CD4-positive, alpha-beta T cell treated with Interferon alpha-2 for 1 hour (primary cell): ENCODE measurements at places on chromosomes 2 and 18.

- DNase-seq = no peak
Measured at GRCh38 chr2:196266855-196267254, 95.5 kb upstream of the STK17B start.

GRCh38 chr18:51069885-51070284, 39.9 kb downstream of the SMAD4 start:
- no peak for DNase-seq

DNA sequence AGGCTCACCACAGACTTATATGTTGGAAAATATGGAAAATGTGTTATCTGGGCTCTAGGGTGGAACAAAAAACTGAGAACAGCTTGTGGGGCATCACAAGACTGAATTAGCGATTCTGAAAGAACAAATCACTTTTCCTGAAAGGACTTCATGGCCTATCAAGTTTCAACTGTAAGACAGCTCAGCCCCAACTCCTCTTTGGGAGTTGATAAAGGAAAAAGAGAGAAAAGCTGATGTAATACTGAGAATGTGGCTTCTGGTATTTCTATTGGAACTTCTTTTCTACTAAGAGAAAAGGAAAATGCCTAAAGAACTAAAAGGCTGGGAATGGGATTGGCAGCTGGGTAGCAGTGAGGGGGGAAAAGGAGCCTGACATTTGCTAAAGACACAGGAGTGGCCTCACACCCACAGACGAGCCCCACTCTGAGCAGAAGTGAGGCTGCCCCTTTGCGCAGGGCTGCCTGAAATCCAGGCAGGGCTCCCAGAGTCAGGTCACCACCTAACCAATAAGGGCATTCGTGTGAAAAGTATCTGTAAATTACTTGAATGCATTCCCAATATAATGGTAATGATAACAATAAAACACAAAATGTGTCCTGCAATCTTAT, 75.6 kb downstream of the LRP2 start:
- DNase-seq = no peak

DNA sequence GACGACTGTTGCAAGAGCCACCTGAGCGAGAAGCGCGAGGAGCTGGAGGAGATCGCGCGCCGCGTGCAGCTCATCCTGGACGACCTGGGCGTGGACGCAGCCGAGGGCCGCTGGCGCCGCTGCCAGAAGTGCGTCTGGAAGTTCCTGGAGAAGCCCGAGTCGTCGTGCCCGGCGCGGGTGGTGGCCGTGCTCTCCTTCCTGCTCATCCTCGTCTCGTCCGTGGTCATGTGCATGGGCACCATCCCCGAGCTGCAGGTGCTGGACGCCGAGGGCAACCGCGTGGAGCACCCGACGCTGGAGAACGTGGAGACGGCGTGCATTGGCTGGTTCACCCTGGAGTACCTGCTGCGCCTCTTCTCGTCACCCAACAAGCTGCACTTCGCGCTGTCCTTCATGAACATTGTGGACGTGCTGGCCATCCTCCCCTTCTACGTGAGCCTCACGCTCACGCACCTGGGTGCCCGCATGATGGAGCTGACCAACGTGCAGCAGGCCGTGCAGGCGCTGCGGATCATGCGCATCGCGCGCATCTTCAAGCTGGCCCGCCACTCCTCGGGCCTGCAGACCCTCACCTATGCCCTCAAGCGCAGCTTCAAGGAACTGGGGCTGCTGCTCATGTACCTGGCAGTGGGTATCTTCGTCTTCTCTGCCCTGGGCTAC, 1.2 kb downstream of the KCNF1 start:
- DNase-seq = no peak

- no peak for DNase-seq
Measured at GRCh38 chr2:20571644-20572215, 79.2 kb downstream of the HS1BP3 start.

DNA sequence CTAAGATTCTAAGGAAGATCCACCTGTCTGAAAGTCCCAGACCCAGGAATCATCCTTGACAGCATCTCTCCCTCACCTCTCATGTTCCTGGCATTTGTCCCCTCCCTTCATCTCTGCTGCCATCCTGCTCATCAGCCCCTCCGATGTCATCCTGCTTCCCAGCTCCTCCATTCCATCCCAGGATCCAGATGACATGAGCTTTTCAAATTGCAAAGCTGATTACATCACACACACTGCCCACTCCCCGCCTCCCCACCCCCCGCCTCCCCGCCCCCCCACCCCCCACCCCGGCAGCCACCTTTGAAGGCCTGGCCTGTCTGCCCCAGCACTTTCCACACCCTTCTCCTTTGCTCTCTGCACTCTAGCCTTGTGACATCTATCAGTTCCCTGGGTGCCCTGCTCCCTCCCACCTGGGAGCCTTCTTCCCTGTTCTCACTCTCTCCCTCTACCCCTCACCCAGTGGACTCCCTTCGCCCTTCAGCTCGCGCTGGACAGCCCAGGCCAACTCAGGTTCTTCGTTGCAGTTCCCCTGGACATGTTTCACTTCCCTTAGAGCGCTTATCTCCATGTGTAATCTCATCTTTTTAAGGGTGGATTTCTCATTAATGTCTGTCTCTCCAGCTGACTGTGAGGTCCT, 61.6 kb downstream of the DNMT3A start:
- DNase-seq = no peak

- no peak for DNase-seq
Measured at GRCh38 chr2:188047735-188048134, 243.9 kb upstream of the GULP1 start.

- DNase-seq = no peak
Measured at GRCh38 chr2:111903930-111904439, 5.6 kb downstream of the MERTK start.

GRCh38 chr2:216583147-216583546, 50.1 kb upstream of the IGFBP2 start:
- no peak for DNase-seq

- peak; percentile 40 for DNase-seq
Measured at GRCh38 chr2:237026981-237027711, 58.5 kb upstream of the COPS8 start.
